ENCODE measurements at places on chromosomes 1 and 21.

DNA sequence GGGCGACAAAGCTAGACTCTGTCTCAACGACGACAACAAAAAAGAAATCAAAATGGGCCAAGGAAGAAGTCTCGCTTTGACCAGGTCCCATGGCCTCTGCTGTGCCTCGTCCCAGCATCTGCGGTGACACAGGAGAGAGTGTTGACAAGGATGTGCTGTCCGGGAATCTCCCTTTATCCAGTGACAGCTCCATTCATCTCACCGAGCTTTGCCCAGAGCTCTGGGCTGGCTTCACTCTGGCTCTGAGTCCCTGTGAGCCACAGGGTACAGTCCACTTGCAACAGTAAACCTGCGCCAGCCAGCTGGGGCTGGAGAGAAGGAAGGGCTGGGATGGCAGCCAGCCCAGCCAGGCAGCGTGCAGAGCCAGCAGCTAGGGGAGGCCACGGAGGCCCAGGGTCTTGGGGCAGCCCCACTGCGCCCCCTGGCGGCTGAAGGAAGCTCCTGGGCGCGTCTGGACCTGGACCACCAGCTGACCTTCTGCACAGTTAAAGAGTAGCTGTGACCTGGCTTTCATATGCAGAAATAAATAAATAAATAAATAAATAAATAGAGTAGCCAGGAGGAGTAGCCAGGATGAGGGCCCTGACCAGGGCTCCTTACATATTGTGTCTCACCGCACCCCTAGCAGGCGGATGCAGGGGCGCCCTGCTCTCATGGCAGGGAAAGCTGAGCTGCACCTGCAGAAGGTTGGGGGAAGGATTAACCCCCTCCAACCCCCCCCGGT, 29.7 kb downstream of the ENO1 start:
- peak; percentile 90 for DNase-seq

- DNase-seq, result no peak
These were observed 150.7 kb downstream of the DSCAM start for GRCh38 chr21:40696246-40696645.

GRCh38 chr1:218459878-218460711, 115.0 kb downstream of the TGFB2 start:
- DNase-seq, result no peak

GRCh38 chr1:92459871-92460320, 26.8 kb downstream of the GFI1 start:
- peak; percentile 97 for DNase-seq

- DNase-seq, result no peak
These were observed 326.2 kb upstream of the PLXNA2 start for GRCh38 chr1:208570362-208570761.

DNA sequence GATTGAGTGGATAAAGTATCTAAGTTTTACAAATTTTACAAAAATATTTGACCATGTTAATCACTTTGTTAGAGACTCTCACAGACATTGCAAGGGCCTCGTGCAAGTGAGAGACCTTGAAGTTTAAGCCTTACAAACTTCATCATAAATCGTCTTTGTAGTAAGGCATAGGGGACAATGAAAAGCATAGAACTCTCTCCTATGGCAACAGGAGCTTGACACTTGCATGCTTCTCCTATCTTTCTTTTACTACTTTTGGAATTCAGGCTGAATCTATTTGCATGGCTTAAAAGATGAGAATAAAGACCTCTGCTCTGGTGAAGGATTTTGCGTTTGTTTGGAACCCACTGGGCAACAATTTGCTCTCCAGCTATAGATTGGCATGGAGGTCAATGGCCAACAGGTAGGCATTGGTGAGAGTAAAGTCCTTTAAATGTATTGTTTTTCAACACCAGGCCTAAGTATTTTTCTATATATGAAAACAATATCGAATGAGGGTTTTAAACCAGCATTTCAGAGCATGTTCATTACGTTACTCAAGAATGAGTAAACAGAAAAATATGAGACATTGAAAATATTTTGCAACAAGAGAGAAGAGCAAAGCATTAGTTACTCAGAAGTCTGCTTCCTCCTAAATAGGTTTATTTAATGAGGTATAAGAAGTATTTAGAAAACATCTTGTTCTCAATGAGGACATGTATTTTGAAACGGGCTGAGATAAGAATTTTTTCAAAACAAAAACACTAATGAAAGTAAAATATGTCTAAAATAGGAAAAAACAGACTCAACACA, 192.2 kb downstream of the TGFB2 start:
- DNase-seq, result no peak

DNA sequence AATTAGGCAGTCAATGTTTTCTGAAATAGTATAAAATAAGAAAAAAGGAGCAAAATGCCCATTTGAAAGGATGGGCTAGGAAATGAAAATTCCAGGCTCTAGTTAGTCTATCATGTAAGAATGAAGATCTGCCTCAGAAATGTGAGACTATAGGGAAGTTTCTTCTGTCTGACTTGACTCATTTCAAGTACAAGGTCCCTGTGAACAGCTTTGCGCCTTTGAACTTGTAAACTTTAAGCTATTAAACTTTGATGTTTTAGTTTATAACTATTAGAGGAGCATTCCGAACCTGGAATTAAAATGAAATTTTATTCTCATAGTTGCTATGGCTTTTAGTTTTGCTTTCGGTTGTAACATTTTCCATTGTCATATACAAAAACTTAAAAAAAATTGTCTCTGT, 199.4 kb downstream of the RPS6KC1 start:
- DNase-seq, result no peak

- DNase-seq, result no peak
These were observed 35.4 kb downstream of the MIA3 start for GRCh38 chr1:222653178-222653827.

DNA sequence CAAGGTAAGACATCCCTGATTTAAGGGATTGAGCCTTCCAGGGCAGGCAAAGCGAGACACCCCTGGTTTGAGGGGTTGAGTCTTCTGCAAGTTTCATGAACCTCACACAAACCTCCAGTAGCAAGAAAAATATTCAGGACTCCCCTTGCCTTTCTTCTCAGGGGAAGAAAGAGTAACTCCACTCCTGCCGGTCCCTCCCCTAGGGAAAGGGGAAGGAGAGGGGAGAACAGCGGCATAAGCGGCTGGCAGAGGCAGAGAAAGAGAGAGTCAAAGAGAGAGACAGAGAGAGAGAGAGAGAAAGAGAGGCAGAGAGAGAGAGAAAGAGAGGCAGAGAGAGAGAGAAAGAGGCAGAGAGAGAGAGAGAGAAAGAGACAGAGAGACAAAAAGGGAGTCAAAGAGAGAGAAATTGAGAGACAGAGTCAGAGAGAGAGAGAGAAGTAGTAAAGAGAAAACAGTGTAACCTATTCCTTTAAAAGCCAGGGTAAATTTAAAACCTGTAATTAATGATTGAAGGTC, 29.5 kb upstream of the CBR3 start:
- no peak for DNase-seq

DNA sequence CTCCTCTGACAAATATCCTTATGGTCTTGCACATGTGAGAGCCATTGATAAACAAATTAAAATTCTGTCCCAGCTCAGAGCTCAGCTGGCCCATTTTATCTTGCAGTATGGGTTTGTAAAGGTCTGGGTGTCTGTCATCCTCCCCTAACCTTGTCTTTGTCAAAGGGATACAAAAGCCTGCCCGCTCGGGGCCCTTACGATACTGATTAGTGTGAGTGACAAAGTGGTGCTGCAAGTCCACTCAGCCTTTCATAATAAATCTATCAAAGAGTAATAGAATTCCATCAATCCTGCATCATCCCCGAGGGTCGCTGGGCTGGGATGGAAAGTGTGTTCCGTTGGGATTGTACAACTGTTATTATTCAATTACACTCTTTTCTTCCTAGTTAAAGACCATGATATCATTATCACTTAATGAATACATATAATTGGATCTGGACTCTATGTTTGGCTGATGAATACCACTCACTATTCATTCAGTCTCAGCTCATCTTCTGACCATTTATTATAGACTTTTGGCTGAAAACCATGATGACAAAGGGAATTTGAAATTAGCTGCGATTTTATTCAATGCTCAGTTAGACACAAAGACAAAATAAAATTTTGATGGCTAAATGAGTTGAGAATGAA, 122.5 kb upstream of the FOXD3 start:
- no peak for DNase-seq

DNA sequence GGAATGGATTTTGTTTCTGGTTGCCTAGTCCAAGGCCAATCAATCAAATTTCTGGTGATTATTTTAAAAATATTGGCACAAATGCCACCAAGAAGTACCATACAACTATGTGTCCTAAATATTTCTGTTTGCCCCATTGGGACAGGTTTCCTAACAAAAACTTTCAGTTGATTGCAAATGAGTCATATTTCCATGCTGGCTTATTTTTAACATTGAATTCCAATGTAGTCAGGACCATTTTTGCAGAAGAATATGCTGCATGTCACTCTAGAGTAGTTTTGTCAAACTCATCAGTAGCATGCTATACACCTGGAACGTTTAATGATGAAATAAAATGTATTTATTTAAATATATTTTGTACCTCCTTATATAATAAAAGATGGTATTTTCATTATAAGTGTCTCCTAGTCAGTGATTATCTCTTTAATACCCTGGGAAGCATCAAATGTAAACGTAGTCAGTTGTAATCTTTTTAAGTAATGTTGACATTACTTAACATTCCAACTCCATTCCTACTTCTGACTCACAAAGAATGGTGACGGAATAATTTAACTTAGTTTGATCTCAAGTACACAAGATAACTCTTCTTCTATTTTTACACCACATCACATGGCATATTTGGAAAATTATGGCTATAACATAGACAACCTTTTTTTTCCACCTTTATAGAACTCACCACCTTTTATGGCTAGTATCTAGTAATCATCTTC, 39.0 kb upstream of the USH2A start:
- DNase-seq, result no peak

- DNase-seq, result no peak
These were observed 1093.2 kb downstream of the ADGRL2 start for GRCh38 chr1:82893712-82894470.

DNA sequence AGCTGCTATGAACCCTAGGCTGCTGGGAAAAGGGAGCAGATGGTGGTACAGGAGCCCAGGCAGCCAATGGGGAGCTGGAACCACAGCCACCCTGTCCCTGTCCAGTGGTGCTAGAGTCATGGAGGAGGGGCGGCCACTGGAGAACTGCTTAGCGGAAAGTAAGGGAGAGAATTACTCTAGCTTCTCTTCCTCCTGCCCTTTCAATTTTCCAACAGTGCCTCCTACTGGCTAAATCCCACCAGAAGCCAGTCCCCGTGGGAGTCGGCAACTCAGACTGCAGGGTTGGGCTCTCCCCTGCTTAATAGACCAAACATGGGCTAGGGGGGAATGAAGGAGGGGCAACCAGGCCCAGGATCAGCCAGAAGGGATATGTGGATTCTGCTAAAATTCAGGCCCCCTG, 154.5 kb downstream of the ACTL8 start:
- no peak for DNase-seq

- DNase-seq, result no peak
These were observed 18.7 kb downstream of the COL6A1 start for GRCh38 chr21:46000182-46000730.

GRCh38 chr1:82704966-82705365, 904.2 kb downstream of the ADGRL2 start:
- no peak for DNase-seq

GRCh38 chr1:2468041-2468472, 8.0 kb upstream of the PLCH2 start:
- DNase-seq, result peak; percentile 42

GRCh38 chr1:229880271-229881170, 186.5 kb upstream of the GALNT2 start:
- DNase-seq, result no peak

DNA sequence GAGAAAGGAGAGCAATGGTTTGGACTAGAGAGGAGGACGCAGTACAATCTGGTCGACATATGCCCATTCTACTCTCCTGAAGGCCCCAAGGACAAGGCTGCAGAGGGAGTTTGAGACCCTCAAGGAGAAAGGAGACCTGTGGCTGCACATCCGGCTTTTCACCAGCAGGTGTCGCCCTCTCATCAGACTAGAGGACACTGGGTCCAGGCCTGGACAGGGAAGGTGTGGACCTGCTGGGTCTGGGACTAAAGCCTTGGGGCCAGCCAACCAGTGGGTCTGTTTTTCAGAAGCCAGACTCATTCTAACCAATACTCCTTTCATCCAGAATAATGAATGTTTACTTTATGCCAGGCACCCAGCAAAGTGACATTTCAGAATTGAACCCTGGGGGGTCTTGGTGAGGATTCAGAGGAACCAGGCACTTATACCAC, 5.0 kb downstream of the SRARP start:
- DNase-seq, result peak; percentile 83

GRCh38 chr1:109787845-109788601, 24.3 kb upstream of the EPS8L3 start:
- DNase-seq, result no peak

- DNase-seq, result no peak
These were observed 60.9 kb upstream of the LAX1 start for GRCh38 chr1:203704120-203704519.

GRCh38 chr1:24599265-24599664, 43.4 kb downstream of the NCMAP start:
- no peak for DNase-seq

DNA sequence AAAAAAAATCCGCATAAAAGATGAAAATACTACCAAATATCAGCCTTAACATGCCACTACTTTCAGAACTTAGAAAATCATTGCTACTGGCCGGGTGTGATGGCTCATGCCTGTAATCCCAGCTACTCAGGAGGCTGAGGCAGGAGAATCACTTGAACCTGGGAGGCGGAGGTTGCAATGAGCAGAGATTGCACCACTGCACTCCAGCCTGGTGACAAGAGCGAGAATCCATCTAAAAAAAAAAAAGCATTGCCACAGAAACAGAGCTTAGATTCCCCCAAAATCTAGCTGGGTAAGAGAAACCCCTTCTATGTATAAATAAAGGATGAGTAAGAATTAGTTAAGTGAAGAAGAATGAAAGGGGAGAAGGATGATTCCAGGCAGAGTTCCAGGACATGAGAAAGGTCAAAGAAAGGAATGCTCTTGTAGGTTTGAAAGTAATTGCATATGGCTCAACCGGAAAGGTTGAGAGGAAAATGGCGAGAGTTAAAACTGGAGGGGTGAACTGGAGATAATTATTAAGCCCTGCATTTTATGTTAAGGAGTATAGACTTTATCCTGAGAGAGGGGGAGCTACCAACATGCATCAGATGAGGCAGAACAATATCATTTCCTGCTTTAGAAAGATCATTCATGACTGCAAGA, 19.7 kb upstream of the NRDC start:
- no peak for DNase-seq

GRCh38 chr21:15718711-15719110, 11.1 kb upstream of the USP25 start:
- no peak for DNase-seq

DNA sequence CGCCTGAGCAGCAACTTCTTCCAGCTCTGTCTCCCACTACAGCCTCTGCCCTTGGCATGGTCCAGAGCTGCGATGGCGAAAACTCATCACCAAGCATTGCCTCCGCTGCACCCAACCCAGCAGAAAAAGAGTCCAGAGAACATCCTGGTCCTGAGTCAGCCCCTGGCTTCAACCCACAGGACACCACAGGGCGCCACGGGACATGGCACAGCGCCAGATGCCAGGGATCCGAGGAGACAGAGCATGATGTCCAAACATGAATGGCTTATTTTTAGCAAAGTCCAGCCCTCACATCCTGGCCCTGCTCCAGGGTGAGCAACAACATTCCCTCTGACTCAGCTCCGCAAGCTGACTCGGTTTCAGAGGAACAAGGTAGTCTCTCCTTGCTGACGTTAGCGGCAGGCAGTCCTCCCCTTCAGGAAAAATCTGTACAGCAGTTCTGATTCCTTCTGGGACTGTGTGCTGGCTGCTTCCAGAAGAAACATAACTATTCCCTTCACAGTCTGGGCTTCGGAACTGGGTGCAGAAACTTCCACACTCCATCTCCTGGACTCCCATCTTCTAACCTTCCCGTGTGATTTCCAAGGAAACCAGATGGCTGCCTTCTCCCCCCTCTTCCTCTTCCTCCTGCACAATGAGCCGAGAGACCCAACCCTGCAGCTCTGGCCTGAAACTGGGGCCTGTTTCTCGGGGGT, 131.3 kb downstream of the TOMM20 start:
- no peak for DNase-seq
